OCI-LY7 (cell line): ENCODE measurements at places on chromosomes 1 and 21.
A peak's percentile ranks its signal among the peaks of the same experiment; 100 is the strongest.

GRCh38 chr1:5920201-5920600, 72.0 kb downstream of the NPHP4 start:
- DNase-seq, result no peak

DNA sequence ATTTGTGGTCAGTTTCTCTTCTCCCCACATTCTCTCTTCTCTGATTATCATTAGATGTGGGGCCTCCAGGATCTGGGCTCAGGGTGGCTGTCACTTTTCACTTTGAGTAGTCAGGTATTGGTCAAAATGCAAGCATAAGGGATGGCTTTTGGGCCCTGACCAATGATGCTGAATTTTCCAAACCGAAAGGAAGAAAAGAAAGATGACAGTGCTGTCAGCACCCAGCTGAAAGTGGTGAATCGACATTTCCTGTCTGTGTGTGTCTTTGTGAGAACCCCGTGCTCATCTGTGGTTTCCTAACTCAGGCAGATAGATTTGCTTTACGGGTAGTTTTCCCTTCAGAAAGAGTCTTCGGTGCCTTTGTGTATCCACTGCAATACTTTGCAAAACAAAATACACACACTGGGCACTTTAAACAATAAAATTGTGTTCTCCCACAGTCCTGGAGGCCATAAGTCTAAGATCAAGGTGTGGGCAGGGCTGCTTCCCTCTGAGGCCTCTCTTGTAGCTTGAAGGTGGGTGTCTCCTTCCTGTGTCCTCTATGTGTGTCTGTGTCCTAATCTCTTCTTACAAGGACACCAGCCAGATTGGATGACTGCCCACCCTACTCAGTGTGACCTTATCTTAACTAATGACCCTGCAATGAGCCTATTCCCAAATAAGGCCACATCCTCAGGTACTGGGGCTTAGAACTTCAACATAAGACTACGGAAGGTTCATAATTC, 274.8 kb upstream of the AJAP1 start:
- DNase-seq, result no peak

GRCh38 chr1:167904652-167905130, 9.2 kb downstream of the ADCY10 start:
- DNase-seq, result no peak

DNA sequence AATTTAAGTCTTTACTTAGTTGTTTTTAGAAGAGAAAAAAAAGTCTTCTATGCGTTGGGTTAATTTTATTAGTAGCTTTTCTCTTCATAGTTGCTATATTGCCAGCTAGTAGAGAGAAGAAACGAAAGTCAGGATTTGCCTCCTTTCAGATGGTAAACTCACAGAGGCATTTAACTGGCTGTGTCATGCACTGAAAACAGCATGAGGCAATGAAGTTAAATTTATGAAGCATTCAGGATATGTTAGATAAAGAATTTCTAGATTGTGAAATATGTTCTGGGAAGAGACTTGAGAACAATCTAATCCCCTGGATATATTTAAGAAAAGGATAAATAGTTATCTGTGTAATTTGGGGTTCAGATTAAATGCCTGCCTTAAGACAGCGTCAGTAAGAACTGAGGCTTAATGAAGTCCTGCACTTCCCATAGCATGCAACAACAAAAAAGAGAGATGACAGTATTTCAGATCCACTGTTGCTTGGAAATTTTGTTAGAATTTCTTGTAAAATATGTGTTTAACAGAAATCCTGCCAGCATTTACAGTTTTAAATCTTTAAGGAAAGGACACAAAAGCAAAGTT, 1.7 kb downstream of the ANGPTL1 start:
- no peak for DNase-seq

DNA sequence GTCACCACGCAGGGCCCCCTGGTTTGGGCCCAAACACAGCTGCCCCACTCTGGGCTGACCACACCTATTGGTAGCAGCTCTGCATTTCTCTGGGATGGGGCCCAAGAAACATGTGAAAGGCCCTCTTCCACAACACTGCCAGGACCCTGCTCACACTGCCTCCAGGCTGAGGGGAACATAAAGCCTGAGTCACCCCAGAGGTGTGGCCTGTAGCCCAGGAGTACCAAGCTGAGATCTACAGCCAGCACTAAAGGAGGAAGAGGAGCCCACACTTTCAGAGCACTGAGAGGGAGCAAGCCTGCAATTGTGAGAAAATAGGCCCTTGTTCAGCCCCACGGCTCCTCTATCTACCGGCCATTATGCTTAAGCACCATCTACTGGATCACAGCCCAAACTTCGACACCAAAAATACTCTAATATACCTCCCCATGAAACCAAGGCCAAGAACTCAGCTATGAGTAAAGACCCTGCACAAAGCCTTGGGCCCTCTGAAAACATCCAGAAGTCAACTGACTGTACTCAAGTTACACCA, 14.4 kb upstream of the OR2T10 start:
- DNase-seq, result no peak

DNA sequence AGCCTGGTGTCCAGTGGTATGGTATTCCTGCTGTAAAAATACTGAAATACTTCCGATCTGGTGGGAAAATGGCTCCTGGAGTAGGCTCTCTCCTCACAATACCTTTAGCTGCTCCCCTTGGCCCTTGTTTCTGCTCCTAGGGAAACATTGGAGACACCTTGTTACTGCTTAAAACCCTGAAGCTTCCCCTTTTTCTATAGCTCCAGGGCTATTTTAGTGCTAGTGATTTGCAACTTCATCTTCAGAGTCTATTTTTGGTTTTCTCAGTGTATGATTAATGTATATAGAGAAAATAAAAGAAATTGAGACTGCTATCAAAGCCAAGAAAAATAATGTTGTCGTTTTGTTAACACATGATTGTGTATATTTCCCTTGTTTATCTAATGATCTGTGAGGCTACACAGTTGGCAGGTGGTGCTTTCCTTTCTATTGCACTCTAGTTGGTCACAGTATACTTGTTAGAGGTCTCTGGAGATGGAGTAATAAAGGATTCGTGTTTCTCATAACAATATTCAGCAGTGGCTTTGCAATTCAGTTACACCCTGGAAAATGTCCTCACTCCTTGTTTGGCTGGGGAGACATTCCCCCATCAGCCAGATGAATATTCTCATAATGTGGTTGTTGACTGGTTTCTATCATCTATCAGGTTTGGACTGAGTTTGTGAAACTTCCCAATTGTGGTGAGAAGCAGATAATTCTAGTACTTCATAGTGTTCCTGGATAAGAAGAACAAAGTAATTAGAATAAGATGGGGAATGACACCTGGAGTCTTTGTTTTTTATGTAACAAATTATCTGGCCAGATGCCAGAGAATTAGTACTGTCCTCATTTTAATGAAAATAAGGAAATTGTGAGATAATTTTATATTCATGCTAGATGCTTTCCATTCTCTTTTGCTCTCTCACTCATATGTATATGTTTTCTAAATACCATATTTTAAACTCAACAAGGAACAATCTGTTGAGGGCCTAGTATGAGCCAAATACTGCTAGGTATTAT, 44.8 kb upstream of the CACYBP start:
- DNase-seq, result peak; percentile 49

GRCh38 chr1:66271216-66271903, 262.6 kb upstream of the SGIP1 start:
- peak; percentile 88 for DNase-seq

GRCh38 chr1:23191199-23191598, 22.5 kb upstream of the LUZP1 start:
- no peak for DNase-seq

DNA sequence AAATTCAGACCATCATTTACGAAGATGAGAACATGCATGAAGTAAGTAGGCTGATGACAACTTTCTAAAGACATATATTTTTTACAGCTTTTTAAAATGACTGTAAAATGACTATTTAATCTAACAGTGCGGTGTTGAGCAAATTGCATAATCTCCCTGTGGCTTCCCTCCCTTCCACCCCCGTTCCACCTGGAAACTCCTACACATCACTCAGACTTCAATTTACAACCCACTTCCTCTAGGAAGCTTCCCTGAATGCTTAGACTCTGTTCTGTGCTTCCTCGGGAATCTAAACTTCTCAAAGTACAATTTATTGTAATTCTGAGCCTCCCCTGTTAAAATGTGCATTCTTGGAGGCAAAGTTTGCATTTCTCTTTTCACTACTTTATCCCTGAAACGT, 354.9 kb downstream of the DPYD start:
- DNase-seq, result no peak

DNA sequence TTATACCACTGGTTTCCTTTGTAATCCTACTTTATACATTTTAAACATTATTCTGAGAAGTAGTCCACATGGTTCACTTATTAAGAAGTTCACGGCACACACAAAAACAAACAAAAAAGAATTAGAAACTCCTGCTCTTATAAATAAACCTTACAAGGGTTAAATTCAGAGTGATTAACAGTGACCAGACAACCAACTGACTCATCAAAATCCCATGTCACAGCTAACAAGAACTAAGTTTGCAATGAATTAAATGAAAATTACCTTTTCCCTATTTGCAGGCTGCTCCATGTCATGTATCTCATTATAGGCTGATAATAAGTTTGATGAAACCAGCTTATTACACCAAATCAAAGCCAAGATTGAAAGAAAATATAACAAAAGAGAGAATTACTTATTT, 77.5 kb downstream of the PUM1 start:
- DNase-seq, result no peak

DNA sequence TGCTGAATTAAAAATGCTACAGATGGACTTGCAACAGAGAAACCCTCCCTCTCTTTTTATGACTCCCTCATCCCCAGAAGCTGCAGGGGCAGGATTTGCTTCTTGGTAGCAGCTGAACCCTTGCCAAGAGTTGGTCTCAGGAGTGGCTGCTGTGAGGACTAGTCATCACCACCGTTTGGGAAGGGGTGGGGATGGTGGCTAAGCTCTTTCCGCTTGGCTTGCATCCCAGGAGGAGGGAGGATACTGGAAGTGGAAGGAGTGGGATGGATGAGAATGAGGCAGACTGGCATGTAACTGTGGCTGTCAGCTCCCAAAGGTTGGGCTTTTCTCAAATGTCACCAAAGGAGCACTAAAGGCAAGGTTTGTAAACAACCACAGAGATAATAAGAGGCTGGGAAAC, 50.8 kb upstream of the COL24A1 start:
- DNase-seq, result no peak

DNA sequence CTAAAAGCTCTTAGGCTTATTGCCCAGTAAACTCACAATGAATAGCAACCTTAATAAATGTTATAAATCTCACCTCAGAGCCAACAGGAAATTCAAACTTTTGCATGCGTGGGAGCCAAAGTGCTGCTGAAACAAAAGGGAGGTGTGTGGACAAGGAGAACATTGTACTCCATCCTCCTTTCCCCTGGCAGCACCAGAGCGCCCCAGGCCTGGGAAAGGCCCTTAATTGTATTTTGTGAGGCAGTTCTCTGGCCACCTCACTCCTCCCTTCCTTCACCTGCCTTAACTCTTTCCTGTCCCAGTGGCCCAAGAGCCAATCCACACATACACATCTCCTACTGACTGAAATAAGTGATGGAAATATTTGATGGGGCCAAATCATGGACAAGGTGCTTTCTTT, 648.5 kb downstream of the LMO4 start:
- DNase-seq, result no peak
